ENCODE measurements at places on chromosomes 2 and 18.

GRCh38 chr18:9025091-9025838 is 77.2 kb upstream of the NDUFV2 start:
- no peak for DNase-seq

GRCh38 chr2:169683054-169683424 is 11.2 kb downstream of the CFAP210 start:
- DNase-seq = peak; percentile 38

DNA sequence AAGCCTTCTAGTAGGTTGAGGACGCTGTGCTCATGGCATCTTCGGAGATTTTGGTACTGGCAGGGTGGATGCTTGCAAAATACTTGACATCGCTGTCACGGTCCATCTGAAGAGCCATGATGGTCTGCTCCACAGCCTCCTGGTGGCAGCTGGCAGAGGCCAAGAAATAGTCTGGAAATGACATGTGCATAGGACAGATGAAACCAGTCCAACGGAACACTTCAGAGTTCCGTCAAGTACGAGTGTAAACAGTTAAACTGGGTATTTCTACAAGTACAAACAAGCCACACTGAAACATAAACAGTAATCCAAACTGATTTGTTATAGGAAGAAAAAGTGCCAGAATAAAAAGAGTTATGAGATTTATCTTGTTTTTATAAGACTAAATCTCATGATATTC is 66.6 kb downstream of the PPP4R1 start:
- DNase-seq = no peak

DNA sequence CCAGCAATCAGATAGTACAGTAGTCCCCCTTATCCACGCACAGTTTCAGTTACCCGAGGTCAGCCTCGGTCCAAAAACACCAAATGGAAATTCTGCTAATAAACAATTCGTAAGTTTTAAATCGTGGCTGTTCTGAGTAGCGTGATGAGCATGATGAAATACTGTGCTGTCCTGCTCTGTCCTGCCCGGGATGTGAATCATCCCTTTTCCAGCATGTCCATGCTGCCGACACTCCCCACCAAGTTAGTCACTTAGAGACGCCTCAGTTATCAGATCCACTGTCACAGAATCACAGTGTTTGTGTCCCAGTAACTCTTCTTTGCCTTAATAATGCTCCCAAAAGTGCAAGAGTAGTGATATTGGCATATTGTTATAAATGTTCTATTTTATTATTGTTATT is 62.1 kb downstream of the MEX3C start:
- no peak for DNase-seq

- DNase-seq = no peak
Observed at GRCh38 chr18:54949588-54949987, 9.7 kb downstream of the CCDC68 start.

GRCh38 chr2:171410101-171410500 is 23.7 kb downstream of the METTL8 start:
- no peak for DNase-seq

- no peak for DNase-seq
Observed at GRCh38 chr2:10237392-10238321, 65.0 kb upstream of the HPCAL1 start.

DNA sequence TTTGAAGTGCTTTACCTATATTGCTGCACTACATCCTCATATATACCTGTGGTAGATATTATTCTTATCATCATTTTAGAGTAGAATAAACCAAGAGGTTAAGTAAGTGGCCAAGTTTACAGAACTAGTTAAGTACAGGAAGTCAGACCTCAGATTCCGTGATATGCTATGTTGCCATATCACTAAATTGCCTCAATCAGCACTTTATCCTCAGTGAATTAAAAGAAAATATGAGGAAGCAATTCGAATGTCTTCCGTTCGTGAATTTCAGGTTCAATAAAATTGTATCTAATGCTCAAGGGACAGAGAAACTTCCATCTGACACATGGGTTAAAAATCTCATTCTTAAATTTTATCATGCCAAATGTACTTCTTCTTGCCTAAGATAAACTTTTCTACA is 848.6 kb downstream of the CPS1 start:
- no peak for DNase-seq
